ENCODE measurements at places on chromosomes 1 and 21.

- no peak for DNase-seq
These were observed 45.5 kb downstream of the VPS13D start for GRCh38 chr1:12275370-12275769.

DNA sequence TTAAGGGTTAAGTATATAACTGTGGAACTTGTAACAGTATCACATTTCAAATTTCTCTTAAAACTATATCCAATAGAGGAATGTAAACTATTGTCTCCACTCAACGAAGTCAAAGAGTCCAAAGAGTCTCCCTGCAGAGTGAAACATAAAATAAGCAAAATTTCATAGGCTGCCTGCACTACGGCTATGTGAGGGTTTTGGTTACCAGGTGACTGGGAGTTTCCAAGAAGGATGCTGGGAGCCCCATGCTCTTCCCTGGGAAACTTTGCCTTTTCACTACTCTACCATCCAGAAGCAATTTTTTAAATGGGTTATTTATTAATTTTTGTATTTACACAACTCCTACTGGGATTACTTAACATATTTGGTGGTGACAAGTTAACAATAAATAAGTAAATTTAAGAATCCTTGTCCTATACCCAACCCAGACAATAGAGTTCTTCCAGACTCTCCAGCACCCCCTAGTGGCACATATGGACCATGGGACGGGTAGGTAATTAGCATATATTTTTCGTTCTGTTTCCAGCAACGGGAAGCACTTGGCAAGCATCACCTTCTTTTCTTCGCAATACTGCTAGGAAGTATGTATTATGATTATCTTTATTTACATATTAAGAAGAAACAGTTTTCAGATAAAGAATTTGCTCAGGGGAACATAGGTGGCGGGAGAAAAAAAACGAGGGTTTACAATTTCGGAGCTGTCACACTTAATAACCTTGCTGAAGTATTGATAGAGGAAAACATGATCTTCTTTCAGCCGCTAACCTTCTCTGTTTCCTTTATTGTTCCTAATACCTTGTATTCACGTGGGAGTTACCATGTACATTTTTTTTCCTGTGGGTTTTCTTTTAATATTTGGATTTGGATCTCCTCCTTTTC lies 3.5 kb downstream of the FMO2 start:
- no peak for DNase-seq

- DNase-seq, result peak; percentile 30
These were observed 5.8 kb downstream of the INKA2 start for GRCh38 chr1:111733183-111733991.

GRCh38 chr1:63873751-63874150 lies 99.9 kb downstream of the ROR1 start:
- no peak for DNase-seq

DNA sequence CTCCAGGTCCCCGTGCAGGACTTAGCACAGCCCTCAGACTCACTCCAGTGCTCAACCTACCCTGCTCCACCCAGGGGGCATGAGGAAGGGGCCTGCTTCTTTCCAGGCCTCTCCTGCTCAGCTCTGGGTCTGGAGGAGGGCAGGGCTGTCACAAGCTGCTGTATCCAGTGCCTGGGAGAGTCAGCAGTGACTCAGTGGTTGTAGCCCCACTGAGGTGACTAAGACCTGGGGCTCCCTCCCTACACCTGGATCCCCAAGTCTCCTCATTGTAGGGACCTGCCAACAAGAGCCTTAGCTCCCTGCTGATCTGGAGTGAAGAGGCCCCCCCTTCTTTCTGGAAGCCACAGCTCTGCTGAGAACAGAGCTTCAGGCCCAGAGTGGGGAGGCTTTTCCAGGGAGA lies 36.1 kb upstream of the FAM131C start:
- DNase-seq, result no peak

GRCh38 chr21:37145635-37146111 lies 72.6 kb downstream of the TTC3 start:
- no peak for DNase-seq

DNA sequence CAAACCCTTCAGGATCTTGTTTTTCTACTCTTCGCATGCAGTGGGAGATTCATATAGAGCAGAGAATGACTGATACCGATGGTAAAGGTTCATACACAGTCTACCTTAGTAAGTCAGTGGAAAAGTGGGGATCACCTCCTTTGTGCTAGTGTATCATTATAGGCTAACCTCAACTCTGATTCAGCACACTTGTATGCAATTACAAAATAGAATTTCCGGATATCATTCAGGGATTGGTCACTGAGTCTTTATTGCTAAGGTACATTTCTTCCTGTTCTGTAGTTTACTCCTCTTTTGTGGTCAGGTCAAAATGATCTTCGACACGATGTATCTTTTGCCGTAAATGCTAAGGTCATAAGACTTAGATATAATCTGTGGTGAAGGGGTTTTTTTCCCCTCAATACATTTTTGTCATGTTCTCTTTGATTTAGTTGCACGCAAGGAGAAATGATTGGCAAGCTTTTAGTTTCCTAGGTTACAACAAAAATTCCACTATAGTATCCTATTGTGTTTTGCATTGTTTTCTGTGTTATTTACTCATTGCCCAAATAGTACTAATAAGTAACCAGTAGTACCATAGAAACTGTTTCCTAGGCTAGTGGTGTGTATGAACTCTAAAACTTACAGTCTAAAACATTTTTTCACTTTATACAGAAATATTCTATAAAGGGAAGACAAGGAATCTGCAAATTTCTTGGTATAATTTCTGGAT lies 35.7 kb upstream of the PLA2G4A start:
- no peak for DNase-seq

- DNase-seq, result no peak
These were observed 53.4 kb downstream of the WLS start for GRCh38 chr1:68178821-68179490.

All from hypothalamus (tissue), 51 donors.